ENCODE measurements at places on chromosomes 5 and 9.

DNA sequence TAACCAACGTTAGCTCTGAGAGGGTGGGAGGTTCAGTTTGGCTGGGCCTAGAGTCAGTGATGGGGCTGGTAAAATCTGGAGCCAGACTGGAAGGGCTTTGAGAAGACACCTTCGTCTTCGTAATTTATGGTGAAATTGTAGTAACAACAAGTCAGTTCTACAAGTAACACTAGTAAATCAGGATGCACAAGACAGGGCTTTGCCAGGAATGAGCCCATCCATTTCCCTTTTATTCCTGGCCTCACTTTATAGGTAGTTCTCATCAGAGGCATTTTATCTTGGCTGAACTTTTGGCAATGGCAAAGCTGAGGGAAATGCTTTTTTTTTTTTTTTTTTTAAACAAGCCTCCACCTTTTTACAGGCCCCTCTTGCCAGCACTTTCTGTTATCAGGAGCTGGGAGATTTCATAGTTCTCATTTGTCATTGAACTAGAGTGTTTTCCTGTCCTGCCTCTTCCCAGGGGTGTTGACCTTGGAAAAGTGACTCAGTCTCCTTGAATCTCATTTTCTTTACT, 110.5 kb upstream of the KLF4 start:
- no peak for DNase-seq

DNA sequence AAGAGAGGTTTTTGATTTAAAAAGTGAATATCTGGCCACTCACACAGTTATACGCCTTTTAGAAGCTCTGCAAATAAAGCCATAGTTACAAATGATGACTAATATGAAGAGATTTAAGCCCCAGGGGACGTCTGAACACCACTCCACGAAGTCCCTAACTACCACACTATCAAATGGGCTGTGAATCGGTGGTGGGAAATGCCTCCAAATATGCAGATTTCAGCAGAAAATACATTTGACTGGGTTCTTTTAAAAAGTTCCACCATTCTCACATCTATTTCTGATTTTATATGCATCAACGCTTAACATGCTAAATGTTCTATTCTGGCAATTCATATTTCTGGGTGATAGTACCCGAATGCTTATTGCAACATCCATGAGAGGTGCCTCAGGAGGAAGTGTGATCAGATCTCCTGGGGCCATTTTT, 22.5 kb downstream of the TICAM2 start:
- no peak for DNase-seq

DNA sequence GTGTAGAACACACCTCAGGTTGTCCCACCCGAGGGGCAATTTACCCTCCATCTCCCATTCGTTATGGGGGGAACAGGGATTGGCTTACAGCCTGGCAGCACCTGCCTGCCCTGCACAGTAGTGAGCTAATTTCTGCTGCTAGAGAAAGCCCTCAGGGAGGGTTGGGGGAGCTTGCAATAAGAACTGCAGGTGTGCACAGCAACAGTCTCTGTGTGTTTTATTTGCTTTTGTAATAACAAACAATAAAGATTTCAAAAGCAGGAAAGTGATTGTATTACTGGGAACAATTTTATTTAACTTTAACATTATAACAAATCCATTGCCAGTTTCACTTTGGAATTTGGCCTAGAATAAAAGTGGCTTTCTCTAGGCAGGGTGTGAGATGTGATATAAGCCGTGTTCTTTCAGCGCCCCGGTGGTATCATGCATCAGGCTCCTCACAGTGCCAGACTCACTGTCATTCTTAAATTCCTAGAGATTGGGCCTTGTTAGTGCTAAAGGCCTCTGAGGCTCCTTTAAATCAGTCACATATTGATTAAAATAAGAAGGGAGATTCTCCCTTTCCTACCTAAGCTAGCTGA, 81.1 kb downstream of the RMI1 start:
- no peak for DNase-seq

GRCh38 chr9:12878351-12878978, 103.6 kb downstream of the LURAP1L start:
- DNase-seq: no peak

DNA sequence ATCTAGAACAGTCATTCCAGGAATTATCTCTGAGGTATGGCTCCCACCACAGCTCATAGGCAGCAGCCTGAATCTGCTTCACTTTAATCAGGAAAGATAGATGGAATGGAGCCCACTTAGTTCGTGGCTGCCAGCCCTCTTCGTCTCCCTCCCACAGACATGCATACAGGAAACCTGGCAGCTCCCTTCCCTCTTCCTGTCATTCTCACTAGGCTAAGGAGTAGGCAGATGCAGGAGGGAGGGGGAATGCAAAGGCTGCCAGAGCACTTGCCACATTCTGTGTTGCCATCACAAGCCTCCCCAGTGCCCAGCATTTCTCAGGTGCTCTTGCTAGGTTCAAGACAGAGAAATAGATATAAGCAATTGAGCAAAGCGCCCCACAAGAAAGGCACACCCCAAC, 378.9 kb downstream of the ELAVL2 start:
- DNase-seq: no peak

- no peak for DNase-seq
These were observed 8.7 kb upstream of the MRPS2 start for GRCh38 chr9:135491764-135492163.

GRCh38 chr5:23305055-23305454, 202.4 kb upstream of the PRDM9 start:
- no peak for DNase-seq

- no peak for DNase-seq
These were observed 183.5 kb upstream of the EDIL3 start for GRCh38 chr5:84568171-84568570.

DNA sequence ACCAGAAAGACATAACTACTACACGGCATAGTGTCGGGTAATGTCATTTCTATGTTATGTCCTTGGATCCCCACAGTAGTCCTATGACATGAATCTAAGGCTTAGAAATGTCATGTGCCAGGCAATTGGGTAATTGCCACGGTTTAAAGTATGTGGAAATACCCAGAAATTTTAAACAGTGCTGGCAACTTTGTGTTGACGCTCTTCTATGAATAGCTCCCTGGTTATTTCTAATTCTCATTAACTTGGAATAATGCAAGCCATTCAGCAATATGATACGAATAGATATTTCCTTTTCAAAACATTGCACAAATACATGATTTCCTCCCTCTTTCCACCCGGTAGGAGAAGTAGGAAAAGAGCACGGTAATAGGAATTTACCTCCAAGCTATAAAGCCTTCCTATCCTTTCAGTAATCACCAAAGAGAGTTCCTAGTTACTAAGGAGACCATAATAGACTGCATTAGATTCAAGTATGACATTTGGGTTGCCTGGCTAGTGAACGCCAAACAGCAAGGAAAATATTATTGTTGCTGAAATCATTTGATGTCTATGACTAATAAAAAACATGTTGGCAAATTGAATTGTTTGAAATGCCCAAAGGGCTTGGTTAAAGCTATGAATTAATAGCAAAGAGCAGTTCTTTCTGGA, 168.4 kb downstream of the CCDC192 start:
- no peak for DNase-seq

GRCh38 chr9:91029650-91030361, 228.2 kb downstream of the SYK start:
- no peak for DNase-seq

DNA sequence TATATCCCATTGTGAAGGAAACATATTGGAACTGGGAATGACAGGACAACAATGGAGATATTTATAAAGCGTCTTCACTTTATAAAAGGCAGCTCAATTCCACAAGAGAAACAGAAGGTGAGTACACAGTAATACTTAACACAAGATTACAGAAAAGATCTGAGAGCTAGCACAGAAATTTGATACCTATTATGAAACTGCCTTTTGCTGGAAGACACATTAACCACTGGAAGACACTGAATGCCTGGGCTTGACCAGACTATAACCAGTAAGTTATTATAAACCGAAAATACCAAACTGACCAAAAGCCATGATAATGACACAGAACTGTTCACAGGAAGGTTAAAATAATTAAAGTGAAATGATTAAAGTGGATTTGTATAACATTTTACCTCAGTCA, 195.4 kb downstream of the NR2F1-AS1 start:
- no peak for DNase-seq

GRCh38 chr9:120923620-120924328, 2.8 kb downstream of the TRAF1 start:
- no peak for DNase-seq
